Activated T-helper 1 cell treated with anti-CD3 and anti-CD28 coated beads, Interleukin-2, amount 50 U/mL, for 16 hours (primary cell): ENCODE measurements at places on chromosomes 13 and 19.

GRCh38 chr19:8338835-8339234 is 4.2 kb downstream of the KANK3 start:
- no peak for DNase-seq

DNA sequence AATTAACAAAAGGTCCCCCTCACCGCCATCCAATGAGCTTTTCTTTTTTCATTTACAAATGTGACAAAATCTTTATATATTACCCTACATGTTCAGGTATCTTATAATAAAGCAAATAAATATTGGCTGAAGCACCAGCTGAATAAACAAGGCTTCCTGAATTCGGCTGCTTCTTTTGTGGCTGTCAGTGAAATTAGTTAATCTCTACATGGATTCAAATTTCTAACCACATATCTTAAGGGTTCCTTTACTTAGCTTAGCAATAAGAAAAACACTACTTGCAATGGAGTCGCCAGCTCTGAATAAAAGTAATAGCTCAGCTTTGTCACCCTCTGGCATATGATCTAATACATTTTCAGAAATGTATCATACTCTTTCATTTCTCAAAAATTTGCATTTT is 104.3 kb downstream of the CCNA1 start:
- no peak for DNase-seq

DNA sequence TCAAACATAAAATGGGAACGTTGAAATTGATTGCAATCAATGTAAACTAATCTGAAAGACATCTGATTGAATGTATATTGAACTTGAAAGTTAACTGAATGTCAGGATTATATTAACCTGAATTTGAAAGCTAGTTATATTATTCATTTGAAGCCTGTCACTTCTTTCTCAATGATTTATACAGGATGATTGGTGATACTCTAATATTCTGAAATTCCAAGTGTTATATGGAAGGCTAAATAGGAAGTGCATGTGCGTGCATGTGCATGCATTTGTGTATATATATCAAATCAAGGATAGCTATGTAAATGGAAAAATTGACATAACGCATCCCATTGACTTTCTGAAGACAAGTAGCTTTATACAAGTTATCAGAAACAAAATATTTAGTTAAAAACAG is 143.3 kb downstream of the LMO7 start:
- no peak for DNase-seq

- DNase-seq = no peak
Measured at GRCh38 chr19:56678205-56678604, 6.6 kb upstream of the ZNF835 start.

- DNase-seq = no peak
Measured at GRCh38 chr19:35755550-35756376, 1.1 kb downstream of the HSPB6 start.

- DNase-seq = no peak
Measured at GRCh38 chr13:113859311-113860050, 4.4 kb downstream of the GAS6 start.

DNA sequence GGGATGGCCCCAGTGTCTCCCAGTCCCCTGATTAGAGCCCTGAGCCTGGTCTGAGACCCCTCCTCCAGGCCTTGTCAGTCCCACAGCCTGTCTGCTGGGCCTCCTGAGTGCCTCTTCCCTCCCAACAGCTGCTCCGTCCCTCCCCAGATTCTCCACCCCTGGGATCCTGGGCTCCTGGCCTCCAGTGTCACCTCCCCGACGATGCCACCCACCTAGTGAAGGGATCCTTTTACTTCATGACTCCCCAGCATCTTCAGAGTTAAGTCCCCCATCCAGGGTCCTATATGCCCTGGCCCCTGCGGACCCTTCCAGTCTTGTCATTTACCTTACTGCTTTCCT is 4.4 kb upstream of the PRX start:
- DNase-seq = no peak

GRCh38 chr19:34430738-34431625 is 2.8 kb downstream of the UBA2 start:
- no peak for DNase-seq

GRCh38 chr13:93425411-93425810 is 198.8 kb downstream of the GPC6 start:
- DNase-seq = no peak

DNA sequence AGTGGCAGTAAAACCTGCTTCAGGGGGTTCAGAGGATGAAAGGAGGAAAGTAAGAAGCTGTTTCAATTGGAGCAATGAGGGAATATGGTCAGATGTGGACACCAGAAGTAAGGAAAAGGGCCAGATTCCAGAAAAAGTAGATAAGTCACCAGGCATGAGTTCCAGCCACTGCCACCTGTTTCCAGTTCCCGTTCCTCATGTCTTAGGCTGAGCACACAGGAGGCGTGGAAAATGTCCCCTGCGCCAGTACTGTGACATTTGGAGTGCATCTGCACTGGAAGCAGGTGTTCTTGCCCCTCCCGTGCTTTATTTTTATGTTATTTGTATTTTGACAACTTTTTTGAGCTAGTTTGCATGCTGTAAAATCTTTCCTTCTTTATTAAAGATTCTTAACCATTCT is 25.3 kb downstream of the LMO7 start:
- DNase-seq = no peak

DNA sequence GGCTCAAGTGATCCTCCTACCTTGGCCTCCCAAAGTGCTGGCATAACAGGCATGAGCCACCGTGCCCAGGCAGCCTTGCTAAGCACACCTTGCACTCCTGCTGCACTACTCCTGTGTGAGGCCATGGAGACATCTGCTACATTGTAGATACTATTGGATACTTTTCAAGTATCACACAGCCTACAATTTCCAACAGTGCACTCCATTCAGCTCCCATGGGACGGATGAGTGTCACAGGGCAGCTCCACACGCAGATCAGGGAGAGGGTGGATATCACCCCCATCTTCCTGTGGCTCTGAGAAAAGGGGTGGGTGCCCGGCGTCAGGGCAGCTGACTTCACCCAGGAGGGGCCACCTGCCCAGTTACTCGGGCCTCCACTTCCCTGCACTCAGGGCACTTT is 39.1 kb upstream of the CCNE1 start:
- DNase-seq = no peak

DNA sequence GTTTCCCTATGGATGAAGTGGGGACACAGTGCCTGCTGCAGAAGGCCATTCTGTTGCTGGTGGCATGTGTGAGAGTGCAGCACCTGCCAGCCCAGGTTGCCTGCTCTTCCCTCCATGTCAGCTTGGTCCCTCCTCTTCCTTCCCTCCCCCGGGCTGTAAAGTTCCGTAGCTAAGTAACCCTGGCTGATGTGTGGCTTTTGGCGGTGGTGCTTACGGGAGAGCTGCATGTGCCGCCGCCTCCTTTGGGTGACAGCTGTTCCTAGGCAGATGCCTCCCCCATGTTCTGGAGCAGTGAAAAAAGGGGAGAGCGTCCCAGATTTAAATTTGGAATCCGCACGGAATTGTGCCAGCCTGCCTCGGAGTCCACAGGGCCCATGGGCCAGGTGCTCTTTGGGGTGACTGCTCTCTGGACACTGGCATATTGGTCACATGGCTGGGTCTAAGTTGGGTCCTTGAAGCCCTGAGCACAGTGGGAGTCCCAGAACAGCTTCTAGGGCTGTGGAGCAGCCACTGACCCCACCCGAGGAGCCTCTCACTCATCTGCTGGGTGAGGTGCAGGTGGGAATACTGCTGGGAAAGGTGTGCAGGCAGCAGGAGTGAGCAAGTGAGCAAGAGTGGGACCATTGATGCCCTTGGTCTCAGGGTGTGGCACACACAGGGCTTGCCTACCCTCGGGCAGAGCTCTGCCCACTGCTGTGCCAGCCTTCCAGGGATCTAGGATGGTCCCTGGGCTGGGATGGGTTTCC is 33.1 kb upstream of the ZNF536 start:
- no peak for DNase-seq

DNA sequence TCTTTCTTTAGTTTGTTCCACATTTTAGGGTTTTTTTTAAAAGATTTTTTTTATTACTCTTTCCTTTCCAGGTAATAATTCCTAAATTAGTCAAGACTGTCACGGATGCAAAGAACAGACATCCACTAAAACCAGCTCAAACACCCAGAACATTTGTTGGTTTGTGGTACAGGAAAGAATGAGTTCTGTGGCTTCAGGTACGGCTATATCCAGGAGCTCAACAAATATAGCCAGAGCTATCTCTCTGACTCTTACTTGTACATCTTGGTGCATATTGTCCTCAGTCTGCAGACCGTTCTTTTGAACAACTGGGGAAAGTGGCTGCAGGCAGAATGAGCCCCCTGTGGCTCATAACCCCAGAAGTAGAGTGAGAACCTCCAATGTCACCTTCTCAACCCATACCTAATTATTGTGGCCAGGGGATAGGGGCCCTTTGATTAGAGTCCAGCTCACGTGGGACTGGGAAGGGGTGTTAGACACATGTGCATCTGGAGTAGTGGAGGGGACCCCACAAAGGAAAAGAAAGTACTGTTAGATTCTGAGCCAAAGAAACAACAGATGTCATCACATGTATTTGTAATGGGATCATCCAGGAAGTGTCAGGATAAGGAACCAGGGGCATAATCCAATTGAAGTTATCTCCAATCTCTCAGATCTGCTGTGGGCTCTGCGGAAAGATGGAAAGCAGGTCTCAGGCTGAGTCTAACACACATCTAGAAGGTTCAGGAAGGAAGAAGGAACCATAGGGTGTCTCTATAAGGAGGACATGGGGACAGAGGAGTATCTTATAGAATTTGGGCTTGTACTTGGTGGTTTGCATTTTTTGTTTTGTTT is 1.9 kb upstream of the ZNF358 start:
- DNase-seq = no peak

DNA sequence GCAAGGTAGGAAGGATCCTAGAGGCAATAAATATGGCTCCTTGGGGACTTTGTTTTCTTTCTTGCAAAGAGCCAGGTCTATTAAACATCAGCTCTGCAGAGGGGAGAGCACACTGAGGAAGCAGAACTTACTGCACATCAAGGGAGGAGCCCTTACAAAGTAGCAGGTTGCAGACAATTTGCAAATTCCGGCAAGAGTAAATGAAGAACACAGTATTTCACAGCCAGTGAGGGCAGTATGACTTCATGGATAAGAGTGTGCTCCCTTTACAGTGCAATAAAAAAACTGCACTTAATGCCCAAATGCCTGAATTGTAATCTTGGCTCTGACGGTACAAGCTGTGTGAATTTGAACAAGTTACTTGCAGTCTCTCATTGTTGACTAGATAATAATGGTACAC is 75.5 kb downstream of the STARD13 start:
- no peak for DNase-seq

GRCh38 chr19:17035842-17036424 is 9.3 kb upstream of the CPAMD8 start:
- no peak for DNase-seq

DNA sequence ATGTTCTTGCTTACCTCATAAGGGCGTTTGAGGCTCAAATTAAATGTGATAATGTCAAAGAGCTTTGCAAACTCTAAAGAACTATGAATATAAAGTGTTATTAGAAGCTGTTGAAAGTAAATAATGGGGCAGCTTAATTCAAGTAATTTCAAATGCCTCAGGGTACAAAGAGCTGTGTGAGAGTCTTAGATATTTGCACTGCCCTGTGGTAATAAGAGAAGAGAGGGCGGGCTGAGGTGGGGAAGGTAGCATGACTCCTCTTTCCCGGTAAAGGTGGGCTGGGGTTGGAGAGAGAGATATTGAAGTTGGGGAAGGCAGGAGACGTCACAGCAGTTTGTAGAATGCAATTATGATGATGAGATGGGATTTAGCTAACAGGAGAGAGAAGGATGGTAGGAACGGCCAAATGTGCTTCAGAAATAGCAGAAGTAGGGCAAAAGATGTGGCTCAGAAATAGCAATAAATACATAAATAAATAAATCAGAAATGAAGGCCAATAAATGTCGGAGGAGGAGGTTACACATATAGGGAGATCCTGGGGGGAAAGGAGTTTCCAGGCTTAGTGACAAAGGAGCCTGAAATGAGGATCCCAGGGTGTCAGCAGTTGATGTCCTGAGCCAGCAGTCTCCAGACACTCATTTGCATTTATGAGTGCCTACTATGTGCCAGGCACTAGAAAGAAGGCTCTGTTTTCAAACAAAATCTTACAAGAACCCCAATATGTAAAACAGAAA is 35.7 kb upstream of the RCBTB2 start:
- no peak for DNase-seq

DNA sequence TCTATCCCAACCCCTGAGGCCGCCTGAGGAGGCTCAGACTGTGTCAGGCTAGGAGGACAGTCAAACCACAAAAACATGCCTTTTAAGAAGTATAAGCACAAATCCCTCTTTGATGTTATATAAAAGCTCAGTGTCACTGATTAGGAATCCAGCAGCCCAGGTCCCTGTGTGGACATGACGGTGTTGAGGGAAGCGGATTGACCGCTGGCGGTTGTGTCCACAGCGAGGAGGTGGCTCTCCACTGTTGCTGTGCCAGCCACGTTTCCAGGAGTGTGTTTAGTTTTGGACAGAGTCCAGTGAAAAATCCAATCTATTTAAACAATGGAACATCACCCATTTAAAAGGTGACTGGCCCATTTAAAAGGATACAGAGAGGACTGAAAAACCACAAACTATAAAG is 7.5 kb upstream of the GJA3 start:
- DNase-seq = no peak

DNA sequence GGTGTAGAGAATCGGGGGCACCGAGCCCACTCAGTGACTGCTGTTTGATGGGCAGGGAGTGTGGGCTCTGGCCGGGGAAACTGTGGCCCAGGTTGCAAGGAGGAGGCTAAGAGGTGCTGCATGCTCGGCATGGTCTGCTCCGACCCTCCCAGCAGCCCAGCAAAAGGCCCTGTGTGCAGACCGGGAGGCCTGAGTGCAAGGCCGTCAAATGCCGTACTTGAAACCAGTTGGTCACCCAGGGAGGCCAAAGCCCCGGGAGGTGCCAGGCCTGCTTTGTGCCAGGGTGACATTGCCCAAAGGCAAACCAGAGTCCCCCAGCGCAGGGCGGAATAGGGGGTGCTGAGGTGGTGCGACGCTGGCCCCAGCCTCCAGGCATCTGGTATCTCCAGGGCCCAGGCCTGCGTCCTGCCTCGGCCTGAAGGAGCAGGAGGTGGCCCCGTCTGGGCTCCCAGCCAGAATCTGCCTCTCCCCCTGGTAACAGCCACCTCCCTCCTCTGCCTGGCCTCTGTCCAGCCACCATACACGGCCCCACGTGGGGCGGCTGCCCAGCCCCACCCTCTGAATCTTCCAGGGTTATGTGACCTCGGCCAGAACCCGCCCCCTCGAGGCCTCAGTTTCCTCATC is 4.0 kb downstream of the PIK3R2 start:
- no peak for DNase-seq

DNA sequence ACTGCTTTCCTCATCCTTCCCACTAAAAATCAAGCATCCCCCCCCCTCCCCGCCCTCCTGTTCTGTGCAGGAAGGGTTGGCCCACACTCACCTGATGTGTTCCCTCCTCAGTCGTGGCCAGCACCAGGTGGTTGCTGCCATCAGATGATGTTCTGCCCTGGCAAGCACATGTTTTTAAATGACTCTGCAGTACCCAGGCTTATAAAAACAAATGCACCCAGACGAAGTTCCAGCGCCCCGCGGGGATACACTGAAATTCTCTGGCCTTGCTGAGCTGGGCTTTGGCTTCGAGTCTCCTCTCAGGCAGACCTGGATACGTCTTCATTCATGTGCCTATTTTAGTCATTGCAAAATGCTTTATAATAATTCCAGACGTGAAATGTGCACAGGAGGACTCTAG is 316.3 kb downstream of the DLEU7 start:
- no peak for DNase-seq

GRCh38 chr13:75393839-75394520 is 88.0 kb downstream of the TBC1D4 start:
- DNase-seq = no peak

GRCh38 chr19:20968092-20968491 is 45.0 kb downstream of the ZNF85 start:
- DNase-seq = no peak

- DNase-seq = no peak
Measured at GRCh38 chr13:38980750-38981078, 9.9 kb downstream of the STOML3 start.

GRCh38 chr19:52170304-52170703 is 1.1 kb downstream of the ZNF836 start:
- no peak for DNase-seq
